ENCODE measurements at places on chromosomes 11 and 22. TPM values are rescaled to one million over a fixed set of nuclear protein-coding genes. Genes with fewer than 3 reads are reported as not detected.

The HIKESHI gene
- total RNA-seq: 34.7 TPM

- DNase-seq: peak; percentile 28
Observed at GRCh38 chr11:6443269-6444003, 2.6 kb upstream of the HPX start.

DNA sequence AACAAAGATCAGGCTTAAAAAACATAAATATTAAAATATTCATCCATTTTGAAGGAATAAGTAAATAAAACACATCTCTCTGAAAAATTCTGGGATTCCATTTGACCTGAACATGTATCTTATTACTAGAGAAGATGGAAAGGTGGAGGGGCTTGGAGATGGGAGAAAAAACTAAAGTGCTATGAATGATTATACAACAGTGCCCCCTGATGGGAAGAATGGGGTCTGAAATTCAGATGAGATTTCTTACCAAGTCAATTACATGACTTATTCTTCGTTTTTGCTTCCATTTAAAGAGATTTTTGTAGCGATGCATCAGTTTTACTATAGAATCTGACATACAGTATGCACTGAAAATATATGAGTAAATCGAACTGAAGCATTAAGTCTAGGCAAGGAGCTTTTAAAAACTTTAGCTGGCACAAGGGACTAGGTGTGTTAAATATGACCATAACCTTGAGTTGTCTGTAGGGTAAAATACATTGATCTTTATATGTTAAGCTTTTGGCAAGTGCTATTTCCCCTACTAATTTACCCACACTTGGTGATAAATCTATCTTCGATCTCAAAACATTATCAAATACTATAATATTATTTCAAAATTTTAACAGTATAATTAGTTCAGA is 718.8 kb downstream of the CNTN5 start:
- DNase-seq: no peak

GRCh38 chr11:13857828-13858227 is 104.7 kb upstream of the SPON1 start:
- DNase-seq: no peak

DNA sequence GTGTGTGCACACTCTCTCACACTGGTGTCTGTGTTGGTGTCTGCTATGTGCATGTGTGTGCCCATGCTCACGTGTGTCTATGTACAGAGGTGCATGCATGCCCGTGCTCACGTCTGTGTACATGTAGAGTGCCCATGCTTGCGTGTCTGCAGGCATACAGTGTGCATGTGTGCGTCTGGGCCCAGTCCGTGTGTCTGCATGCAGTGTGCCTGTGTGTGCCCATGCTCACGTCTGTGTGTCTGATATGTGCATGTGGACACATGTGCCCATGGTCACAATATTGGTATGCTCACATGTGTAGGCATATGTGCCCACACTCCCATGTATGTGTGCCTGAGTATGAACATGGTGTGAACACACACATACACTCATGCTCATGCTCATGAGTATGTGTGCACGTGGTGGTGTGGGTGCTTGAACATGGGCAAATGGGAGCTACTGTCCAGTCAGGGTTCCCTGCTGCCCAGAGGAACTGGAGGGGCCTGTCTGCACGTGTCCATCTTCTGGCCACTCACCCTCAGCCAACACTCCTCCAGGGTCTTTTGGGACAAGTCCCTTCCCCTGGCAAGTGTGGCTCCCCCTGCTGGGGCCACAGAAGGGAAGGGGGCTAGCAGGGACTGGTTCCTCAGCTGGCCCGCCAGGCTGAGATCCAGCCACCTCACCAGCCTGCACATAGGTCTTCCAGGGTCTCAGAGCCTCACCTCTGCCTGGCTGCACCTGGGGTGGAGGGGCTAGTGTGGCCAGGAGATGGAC is 7.3 kb upstream of the TBX1 start:
- no peak for DNase-seq

The KRTAP5-11 gene
- total RNA-seq: not detected

- DNase-seq: no peak
Observed at GRCh38 chr22:50259302-50259701, 2.2 kb downstream of the MAPK12 start.

DNA sequence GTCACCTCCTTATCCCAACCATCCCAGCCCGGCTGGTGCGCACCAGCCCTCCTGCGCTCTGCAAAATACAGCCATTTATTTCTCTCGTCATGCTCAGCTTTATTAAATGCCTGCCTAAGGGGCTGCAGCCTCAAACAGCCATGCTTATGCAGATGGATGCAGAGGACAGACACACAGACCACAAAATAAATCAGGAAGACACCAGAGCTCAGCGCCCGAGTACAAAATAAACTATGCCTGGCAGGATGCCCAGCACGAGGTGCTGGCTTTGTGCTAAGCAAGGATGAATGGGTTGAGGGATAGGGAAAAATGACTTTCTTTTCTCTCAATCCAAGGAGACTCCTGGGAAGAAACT is 70.5 kb downstream of the RPUSD4 start:
- DNase-seq: peak; percentile 58

GRCh38 chr11:18750944-18751343 is 25.0 kb upstream of the IGSF22 start:
- no peak for DNase-seq

GRCh38 chr22:41584881-41585280 is 4.8 kb downstream of the PMM1 start:
- DNase-seq: no peak

- no peak for DNase-seq
Observed at GRCh38 chr11:35387111-35387982, 32.0 kb downstream of the SLC1A2 start.

The MS4A10 gene
- total RNA-seq: not detected

DNA sequence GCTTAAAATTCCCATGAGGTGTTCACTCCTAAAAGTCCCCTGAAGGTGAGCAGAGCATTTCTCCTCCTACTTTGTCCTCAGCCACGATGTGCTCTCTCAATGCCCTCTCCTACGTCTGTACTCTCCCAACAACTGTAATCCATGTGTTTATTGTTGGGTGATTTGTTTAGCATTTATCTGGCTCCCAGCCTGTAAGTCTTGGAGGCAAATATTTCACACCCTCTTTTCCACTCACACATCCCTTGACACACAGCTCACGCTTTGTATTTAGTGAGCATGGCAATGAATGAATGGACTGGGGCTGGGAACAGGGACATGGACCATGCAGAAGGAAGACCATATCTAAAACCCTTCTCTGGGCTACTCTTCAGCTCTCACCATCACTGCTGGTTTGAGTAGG is 22.6 kb downstream of the HTR3A start:
- no peak for DNase-seq

- no peak for DNase-seq
Observed at GRCh38 chr22:39907047-39907446, 6.2 kb downstream of the GRAP2 start.

The TKFC gene
- 34.4 TPM for total RNA-seq

The ANO1 gene
- 3.7 TPM for total RNA-seq

- DNase-seq: no peak
Observed at GRCh38 chr11:12173111-12173510, 62.7 kb downstream of the MICAL2 start.

DNA sequence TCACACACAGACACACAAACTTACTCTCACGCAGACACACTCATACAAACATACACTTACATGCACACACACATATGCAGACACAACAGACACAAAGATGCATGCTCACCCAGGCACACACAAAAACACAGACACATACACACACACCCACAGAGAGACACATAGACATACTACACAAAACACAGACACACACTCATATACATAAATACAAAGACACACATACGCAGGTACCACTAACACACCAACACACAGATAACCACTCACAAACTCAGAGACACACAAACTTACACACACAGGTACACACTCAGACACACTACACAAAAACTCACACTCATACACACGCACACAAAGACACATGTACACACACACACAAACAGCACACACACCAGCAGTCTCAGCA is 22.4 kb downstream of the VWCE start:
- no peak for DNase-seq
